DND-41 (cell line): ENCODE measurements at places on chromosomes 11 and 22.

- no peak for DNase-seq
These were observed 62.6 kb downstream of the PPP2R1B start for GRCh38 chr11:111703576-111703975.

DNA sequence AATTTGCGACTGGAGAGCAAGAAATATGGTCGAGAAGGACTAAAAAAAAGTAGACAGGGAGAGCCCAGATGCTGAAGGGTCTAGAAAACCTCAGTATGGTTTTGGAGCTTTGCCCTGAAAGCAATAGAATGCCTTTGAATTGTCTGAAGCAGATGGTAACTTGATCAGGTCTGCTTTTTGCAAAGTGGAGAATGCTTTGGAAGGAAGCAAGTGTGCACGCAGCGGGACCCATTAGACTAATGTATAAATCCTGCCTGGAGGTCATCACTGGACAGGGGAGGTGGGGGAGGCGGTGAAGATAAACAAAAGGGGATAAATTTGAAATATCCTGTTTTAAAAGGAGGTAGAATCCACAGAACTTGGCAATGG lies 757 bp upstream of the HINFP start:
- no peak for DNase-seq

DNA sequence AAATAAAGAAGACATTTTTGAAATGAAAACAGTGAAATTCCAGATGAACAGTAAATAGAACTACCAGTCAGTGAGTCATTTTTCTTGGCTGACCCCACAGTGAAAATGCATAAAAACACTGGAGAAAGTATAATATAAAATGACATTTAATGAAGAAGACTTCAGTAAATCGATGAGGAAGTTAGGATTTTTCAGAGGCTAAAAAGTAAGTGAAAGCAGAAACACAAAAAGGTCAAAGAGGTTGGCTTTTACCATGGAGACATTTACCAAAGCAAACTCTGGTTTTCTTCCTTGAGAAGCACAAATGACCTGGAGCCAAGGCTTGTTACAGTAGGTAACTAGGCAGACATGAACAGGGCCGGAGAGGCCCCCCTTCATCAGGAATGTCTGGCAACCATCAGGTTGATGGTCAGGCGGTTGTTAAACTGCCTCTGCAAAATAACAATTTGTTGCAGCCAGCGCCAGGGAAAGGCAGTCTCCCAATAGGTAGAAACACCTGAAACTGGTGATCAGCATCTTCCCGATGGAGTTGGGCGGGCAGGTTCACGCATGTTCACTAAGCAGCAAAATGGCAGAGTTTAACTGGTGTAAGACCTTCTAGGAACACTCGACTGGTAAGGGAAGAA lies 16.7 kb upstream of the TMEM123 start:
- no peak for DNase-seq

DNA sequence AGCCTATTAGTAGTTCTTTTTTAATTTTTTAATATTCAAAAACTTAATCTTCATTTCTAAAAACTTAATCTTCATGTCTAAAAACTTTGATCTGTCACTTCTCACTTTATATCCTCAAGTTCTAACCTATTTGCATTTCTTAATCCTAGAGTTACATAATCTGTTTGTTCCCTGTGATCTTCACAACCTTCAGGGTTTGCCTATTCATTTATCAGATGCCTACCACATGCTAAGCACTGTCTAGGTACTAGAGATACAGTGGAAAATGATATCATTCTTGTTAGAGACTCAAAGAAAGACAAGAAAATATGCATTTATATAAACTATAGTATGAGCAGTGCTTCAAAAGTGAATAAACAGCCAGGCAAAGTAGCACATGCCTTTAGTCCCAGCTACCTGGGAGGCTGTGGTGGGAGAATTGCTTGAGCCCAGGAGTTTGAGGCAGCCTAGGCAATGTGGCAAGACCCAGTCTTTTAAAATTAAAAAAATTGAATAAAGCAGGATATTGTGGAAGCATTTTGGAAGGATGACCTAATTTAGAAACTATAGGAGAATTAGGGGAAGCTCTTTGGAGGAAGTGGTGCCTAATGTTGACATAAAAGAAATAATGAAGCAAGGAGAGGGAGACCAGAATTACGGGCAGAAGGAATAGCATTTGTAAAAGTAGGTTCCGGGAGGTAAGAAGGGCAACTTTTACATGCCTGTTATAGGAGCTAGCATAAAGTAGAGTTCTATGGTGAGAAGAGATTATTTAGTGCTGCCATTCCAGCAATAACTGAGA lies 54.4 kb upstream of the GRK2 start:
- no peak for DNase-seq

DNA sequence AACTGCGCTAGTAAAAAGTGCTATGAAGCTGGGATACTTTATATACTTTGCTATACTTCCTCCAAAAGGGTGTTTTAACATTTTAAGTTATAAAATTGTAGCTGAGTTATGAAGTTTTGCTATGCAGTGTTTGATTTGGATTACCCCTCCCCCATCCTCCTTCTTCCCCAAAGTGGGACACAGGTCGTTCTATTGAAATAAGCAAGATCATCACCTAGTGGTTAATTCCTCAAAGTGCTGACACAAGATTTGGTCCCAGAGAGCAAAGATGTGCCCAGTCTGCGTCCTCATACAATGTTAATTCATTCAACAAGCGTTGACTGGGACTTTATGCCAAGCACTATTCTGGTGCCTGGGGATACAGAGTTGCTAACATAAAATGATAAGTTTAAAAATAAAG lies 78.5 kb downstream of the SPON1 start:
- DNase-seq = no peak

DNA sequence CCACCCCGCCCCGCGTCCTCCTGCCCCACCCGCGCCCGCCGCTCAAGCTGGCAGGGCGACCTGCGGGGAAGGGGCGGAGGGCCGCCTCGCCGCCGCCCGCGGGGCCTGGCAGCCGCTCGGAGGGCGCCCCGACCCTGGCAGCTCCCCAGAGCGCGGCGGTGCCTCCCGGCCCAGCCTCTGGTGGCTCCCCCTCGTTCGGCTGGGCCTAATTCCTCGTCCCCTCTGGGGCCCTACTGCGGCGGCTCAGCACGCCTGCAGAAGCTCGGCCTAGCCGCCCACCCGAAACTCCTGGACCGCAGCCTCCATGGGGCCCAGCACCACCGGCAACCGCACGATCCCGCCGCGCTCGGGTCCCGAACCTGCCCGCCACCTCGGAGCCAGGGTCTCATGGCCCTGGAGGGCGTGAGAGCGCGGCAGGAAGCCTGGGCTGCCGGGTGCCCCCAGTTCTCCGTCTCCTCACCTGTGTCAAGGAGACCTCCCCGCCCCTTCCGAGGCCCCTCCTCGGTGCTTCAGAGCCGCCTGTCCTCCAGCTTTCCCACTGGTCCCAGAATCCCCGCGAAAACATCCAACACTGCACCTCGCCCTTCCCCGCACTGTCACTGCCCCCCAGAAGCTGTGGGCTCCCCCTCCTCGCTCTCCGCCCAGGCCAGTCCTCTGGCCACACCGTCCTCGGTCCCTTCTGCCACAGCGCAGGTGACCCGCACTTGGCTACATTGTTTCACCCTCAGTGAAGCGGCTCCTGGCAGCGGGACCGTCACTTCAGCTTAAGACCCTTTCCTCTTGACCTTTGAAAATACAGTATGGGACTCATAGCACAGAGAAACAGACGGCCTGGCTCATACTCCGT lies 613 bp upstream of the GSC2 start:
- DNase-seq = no peak

DNA sequence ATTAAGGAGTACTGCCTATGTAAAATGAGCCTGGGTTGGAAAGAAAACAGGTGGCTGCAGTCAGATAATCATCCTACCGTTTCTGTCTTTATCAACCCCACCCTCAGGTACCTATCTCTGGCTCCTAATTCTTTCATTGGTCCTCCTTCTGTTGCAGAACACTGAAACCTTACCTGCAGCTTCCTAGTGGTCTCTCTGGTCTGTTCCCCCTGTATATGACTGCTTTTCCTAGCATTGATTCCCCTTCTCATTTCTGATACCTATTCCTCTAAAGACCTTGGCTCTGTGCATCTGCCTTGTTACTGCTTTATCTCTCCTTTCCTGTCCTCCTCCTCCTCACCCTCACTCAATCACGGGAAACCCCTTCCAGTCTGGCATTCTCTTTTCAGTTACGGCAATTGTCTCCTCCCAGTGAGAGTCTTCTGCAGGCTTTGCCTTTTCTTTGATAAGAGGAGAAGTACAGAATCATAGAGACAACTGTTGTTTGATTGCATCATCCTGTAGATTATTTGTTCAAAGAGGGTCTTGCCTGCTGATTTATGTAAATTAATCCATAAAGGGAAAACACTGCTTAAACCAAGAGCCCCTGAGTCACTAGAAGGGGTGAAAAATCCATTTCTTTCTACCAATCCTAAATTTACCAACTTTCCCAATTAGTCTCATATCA lies 301.2 kb downstream of the AASDHPPT start:
- peak; percentile 36 for DNase-seq

DNA sequence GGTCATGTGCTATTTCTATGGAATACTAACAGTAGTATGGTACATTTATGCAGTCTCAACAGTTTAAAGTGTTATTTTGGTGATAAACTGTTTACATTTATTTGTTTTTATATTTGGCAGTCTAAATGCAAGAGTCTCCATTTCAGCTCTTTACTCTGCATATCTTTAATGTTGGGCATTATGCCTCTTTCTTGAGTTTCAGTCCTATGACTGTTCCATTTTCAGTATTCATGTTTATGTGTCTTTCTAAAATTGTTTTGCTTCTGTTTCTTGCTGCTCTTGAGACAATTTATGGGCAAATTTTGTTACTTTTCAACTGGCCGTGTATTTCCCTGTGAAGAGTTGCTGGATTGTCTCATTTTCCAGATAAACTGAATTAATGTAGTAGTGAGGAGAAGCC lies 6.6 kb upstream of the RAB30 start:
- no peak for DNase-seq

DNA sequence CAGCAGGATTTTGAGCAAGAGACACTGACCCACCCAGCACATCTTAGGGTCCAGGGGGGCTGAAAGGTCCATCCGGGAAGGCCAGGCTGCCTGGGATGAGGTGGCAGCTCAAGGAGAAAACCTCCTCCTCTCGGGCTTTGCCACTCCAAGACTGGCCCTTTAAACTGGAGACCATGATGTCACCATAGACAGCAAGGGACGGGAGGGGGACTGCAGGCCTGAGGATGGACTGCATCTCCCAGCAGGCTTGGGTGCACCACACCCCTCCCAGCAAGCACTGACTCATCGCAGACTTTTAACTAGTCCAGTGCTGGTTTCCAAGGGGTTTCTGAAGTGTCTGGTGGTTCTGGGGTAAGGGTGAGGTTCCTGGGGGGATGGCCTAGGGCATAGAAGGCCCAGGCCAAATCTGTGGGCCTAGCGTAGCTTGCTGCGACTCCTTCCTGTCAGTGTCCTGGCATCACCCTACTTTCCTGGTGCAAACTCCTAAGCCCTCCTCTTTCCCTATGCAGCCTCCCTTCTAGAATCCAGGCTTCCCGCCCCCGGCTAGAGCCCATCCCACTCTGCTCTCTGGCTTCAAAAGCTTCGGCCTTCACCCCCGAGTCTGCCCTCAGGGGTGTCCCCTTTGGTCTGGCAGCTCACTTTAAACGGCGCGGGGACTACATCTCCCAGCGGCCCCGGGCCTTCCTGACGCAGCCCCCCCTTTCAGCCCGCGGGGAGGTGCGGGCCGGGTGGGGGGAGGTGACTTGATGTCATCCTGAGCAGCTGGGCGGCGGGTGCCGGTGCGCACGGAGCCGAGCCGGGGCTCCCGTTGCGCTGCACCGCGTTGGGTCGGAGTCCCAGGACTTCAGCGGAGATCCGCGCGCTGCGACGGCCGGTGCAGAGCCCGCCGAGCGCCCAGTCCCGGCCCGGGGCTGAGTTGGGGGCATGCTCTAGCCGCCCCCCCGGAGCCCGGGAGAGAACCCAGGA lies at the start of gene PPP2R5B:
PPP2R5B (plus strand) TSS at position 746 of the 966 bp plus-strand sequence. CDS start 1,046 bp downstream, outside the sequence.
- peak; percentile 91 for DNase-seq

DNA sequence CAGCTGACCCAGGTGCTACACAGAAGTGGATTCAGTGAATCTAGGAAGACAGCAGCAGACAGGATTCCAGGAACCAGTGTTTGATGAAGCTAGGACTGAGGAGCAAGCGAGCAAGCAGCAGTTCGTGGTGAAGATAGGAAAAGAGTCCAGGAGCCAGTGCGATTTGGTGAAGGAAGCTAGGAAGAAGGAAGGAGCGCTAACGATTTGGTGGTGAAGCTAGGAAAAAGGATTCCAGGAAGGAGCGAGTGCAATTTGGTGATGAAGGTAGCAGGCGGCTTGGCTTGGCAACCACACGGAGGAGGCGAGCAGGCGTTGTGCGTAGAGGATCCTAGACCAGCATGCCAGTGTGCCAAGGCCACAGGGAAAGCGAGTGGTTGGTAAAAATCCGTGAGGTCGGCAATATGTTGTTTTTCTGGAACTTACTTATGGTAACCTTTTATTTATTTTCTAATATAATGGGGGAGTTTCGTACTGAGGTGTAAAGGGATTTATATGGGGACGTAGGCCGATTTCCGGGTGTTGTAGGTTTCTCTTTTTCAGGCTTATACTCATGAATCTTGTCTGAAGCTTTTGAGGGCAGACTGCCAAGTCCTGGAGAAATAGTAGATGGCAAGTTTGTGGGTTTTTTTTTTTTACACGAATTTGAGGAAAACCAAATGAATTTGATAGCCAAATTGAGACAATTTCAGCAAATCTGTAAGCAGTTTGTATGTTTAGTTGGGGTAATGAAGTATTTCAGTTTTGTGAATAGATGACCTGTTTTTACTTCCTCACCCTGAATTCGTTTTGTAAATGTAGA lies 1.7 kb downstream of the MALAT1 start:
- DNase-seq = peak; percentile 59
